ENCODE measurements at places on chromosomes 2 and 18.

- no peak for DNase-seq
Measured at GRCh38 chr18:40577239-40577980, 1377.6 kb upstream of the PIK3C3 start.

GRCh38 chr2:64950226-64951160 lies 38.7 kb upstream of the SLC1A4 start:
- DNase-seq = no peak

DNA sequence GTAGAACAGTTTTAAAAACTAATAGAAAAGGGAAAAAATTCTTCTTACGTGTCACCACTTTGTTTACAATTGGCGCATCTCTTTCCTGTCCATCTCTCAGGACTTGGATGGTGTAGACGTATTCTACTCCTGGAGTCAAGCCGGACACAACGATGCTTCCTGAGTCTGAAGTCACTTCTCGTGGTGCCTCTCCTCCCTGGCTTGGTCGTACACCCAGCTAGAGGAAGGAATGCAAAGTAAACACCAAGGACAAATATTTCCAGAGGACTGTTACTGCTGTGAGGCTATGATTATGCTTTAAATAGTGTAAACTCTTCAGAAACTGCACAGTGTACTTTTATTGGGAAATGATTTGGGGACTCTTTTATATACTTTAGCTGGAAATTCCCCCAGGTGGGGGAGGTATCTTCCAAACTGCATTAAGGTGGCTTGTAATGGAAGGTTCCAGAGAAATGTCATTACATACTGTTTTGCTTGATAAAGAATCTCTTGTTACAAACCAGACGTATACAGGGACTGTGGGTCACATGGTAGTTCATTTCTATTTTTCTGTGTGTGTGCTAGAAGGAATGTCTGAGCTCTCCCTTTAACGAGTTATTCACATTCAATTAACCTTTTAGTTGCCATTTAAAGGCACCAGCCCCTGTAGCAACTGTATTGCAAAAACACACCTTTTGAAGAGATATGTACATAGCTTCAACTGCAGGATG lies 38.1 kb downstream of the FN1 start:
- no peak for DNase-seq

DNA sequence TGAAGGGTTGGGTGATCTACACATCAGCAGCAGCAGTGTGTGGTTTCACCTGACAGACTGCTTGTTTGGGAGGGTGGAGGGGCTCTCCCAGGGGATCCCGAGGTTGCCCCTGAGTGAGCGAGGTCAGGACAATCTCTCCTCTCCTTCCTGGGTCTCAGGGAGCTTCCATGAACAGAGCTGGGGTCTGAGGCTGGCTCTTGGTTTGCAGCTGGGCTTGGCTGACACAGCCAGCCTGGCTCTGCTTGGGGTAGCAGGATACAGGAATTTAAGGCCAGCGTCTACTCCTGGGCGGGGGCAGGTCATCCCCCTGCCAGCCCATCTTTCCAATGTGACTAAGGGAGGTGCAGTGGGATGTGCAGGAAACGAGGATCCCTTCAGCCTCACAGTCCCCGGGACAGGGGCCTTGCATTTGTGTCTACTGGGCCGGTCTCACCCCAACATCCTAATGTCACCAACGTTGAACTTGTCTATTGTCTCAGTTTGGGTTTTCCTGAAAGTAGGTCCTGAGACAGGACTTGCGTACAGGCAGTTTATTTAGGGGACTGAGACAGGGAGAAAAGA lies 262.6 kb upstream of the HDAC4 start:
- peak; percentile 28 for DNase-seq

GRCh38 chr2:109258376-109258775 lies 129.4 kb downstream of the SH3RF3 start:
- no peak for DNase-seq

DNA sequence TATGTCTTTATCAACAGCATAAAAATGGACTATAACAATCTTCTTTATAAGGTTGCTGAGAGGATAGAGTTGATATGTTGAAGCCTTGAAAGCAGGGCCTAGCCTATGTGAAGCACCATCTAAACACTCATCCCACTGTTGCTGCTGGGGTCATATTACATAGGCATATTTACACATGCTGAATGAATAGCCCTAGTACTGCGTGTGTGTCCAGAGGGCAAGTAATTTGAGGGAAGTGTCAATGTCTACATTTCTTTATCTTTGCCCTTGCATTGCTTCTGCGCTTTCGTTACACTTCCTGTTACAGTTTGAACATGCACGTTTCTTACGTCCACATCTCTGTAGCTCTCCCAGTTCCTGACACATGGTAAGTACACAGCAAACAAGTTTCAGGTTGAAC lies 280.3 kb upstream of the ATP5MC3 start:
- no peak for DNase-seq

DNA sequence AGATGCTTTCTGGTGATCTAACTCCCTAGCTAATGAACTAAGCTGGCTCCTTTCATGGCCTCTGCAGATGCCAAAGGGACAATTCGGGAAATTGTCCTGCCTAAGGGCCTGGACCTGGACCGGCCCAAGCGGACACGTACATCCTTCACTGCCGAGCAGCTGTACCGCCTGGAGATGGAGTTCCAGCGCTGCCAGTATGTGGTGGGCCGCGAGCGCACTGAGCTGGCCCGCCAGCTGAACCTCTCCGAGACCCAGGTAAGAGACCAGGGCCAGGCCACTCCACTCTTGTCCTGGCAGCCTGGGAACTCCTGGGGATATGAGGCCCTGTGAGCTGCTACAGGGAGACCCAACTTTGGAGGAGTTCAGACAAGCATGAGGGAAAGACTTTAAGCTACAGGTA lies 14.7 kb upstream of the ATP6V1B1 start:
- peak; percentile 40 for DNase-seq

DNA sequence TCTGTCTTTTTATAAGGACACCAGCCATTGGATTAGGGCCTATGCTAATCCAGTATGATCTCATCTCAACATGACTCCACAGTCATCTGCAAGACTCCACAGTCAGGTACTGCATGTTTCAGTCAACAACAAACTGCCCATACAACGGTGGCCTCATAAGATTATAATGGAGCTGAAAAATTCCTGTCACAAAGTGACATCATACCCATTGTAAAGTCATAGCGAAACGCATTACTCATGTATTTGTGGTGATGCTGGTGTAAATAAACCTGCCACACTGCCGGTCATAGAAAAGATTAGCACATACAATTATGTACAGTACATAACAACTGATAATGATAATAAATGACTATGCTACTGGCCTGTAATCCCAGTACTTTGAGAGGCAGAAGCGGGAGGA lies 102.2 kb downstream of the TEX51 start:
- DNase-seq = no peak

- no peak for DNase-seq
Measured at GRCh38 chr2:1912771-1913170, 168.5 kb upstream of the PXDN start.

DNA sequence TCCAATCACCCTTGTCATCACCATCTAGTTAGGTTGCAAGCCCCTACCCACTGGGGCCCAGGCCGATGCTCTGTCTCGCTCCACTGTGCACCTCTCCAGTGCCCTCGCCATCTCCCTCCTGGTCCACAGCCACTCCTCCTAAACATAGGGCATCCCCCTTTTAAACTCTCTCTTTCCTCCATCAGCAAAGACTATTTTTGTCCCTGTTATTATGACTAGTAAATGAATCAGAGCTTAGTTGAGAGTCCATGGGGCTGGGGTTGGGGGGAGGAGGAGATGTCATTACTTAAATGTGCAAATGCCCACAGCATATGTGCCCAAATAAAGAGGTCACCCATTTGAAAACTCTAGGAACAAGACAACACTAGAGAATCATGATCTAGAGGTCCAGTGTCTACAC lies 167.4 kb downstream of the TRABD2A start:
- DNase-seq = no peak

- no peak for DNase-seq
Measured at GRCh38 chr2:106614511-106615291, 127.5 kb downstream of the CD8B2 start.

GRCh38 chr18:59208602-59209125 lies 11.3 kb upstream of the GRP start:
- DNase-seq = no peak

DNA sequence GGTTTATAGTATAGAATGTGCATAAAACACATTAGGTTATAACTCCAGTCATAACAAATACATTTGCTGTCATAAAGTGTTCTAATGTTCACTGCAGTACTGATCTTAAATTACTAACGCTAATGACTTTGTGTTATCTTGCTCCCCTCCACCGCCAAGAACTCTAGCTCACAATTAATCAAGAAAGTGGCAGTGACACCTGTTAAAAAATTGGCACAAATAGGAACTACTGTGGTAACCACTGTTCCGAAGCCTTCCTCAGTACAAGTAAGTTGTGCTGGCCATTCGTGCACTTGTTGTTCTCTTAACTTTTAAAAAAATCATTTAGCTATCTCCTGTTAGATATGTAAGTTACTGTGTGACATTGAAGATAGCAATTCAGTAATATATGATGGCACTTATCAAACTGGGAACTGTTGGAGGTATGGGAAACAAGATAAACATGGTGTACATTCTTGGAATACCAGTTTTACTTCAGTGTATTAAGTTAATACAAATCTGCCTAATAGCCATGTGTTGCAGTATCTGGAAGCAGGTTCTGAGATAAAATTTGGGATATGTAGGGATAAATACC lies 41.2 kb downstream of the TAF4B start:
- no peak for DNase-seq

DNA sequence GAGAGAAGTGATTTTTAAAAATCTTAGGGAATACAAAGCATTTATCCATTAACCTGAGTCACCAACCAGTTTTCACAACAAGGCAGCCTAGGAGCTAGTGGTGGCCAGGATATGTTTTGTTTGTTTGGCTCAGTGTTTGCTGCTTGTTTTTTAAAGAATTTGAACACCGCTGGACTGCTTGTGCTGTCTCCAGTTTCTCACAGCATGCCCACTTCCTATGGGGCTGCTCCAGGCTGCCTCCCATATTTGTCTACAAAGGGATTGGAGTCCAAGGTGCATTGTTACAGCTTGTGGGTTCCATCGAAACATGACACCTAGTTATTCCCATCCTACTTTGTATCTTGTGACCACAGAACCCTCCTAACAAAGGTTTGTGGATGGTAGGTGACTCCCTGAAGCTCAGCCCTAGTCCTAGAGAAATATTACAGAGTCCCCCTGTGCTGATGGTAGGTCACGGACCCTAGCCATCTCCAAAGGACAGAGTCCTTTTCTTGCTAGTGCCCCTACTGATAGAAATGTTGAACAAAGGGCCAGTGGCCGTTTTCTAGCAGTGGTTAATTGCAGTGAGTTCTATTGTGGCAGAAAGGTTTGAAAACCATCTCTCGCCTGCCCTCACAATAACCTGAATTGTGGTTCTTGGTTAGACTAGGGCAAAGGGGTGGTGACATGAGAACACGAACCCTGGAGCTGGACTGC lies 23.2 kb downstream of the GPR39 start:
- no peak for DNase-seq

DNA sequence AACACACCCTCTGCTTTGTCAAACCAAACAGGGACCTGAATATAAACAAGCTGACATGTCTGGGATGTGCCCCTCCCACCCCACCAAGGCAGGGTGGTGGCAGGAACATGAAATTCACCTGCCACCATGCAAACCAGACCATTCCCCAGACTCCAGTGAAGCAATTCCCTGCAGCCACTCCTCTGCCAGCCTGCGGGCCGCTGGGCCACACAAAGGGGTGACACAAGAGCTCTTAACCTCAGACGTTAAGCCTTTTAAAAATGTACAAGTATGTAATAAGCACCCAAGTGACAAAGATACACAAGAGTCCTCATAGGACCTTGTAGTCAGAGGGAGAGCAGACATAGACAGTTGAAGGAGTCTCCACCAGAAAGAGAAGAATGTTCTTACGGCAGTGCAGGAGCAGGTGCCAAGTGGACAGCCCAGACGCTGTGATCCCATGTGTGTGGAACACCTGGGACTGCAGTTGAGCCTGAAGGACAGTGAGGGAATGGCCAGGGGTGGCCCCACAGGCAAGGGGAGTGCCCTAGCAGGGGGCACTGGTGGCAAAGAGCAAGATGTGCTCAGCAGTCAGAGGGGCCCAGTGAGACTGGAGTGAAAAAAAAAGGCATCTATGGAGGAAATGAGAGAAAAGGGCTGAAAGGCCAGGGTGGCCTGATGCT lies 36.9 kb downstream of the CRACDL start:
- DNase-seq = peak; percentile 32

DNA sequence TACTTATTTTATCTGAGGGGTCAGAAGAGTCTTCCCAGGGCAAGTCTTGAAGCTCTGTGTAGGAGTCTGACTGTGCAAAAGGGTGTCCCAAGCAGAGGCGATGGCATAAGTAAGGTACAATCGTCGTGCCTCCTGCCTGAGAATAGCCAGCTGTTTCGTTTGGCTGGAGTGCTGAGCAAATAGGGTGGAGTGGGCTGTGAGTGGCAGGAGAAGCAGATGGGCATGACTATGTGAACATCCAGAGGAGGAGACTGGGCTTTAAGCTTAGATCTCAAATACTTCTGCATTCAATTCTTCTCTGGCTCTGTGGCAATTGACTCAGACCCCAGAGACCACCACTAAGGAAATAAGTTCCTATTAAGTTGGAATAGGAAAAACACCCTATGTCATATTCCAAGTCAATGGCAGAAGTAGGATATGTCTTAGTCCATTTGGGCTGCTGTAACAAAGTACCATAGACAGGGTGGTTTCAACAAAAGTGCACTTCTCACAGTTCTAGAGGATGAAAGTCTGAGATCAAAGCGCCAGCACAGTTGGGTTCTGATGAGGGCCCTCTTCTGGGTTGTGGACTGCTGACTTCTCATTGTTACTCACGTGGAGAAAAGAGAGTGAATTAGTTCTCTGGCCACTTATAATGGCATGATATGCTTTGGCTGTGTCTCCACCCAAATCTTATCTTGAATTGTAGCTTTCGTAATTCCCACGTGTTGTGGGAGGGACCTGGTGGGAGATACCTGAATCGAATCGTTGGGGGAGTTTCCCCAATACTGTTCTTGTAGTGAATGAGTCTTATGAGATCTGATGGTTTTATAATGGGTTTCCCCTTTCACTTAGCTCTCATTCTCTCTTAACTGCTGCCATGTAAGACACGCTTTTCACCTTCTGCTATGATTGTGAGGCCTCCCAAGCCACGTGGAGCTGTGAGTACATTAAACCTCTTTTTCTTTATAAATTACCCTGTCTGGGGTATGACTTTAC lies 120.2 kb downstream of the LPIN1 start:
- no peak for DNase-seq

GRCh38 chr2:173027181-173028128 lies 48.2 kb upstream of the MAP3K20 start:
- peak; percentile 84 for DNase-seq
